IMR-90 (cell line): ENCODE measurements at places on chromosomes 5 and 9. TPM values are rescaled to one million over a fixed set of nuclear protein-coding genes. Genes with fewer than 3 reads are reported as not detected.
A peak's percentile ranks its signal among the peaks of the same experiment; 100 is the strongest.

The ALAD gene
- polyA plus RNA-seq: 14.9 and 15.6 TPM in 2 replicates

GRCh38 chr9:91882627-91883026 lies 67.4 kb downstream of the ROR2 start:
- DNase-seq: no peak

DNA sequence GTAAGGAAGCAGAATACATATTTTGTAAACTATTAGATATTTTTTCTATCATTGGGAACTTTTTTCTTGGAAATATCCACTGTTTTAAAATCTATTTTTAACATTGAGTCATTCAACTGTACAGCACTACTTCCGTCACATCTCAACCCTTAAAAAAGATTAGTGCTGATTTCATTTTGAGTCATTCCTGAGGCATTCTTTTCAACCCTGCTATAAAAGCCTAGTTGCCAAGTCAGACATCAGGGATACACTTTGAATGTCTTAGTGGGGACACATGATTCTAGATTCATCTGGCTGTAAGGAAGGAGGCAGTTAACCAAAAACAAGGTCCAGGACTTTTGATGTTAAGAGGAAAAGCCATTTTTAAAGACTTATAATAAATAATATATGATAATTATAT lies 160.9 kb downstream of the GIN1 start:
- peak; percentile 95 for DNase-seq

GRCh38 chr5:150503977-150504620 lies 3.8 kb upstream of the NDST1 start:
- no peak for DNase-seq

The GABRA1 gene
- polyA plus RNA-seq: not detected in 2 replicates

GRCh38 chr5:181207214-181207959 lies 2.4 kb upstream of the TRIM7 start:
- peak; percentile 93 for DNase-seq

GRCh38 chr5:74848553-74849025 lies 17.6 kb downstream of the FAM169A start:
- DNase-seq: no peak

- no peak for DNase-seq
These were observed 1.7 kb downstream of the PHF2 start for GRCh38 chr9:93577975-93578682.

GRCh38 chr9:27600256-27600655 lies 27.0 kb upstream of the C9orf72 start:
- no peak for DNase-seq

The ADGRV1 gene
- polyA plus RNA-seq: 0.09 TPM in 1 of 2 replicates, not detected in the other

GRCh38 chr5:38323645-38324295 lies 65.4 kb downstream of the EGFLAM start:
- DNase-seq: peak; percentile 35

- no peak for DNase-seq
These were observed 278 bp upstream of the NIPSNAP3A start for GRCh38 chr9:104747245-104747564.

DNA sequence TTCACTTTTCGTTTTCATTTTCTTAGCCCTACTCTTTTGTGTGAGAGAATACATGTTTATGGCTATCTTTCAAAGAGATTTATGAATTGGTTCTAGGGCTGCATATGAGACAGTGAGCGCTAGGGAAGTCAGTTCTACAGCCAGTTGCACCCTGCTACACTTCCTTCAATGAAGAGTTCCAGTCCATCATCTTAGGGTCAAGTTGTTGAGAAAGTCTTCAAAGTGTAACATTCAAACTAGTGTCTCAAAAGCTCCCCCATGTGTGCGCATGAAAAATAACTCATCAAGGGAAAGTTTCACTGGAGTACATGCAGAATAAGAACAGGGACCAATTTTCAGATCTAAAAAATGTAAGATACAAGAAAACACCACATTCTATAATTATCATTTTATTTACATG lies 317.2 kb downstream of the DEPDC1B start:
- peak; percentile 20 for DNase-seq

GRCh38 chr5:141001446-141001843 lies 35.2 kb downstream of the PCDHAC2 start:
- DNase-seq: no peak
